ENCODE measurements at places on chromosomes 12 and 14.

GRCh38 chr14:67882986-67883555, 63.5 kb downstream of the RAD51B start:
- DNase-seq = no peak

DNA sequence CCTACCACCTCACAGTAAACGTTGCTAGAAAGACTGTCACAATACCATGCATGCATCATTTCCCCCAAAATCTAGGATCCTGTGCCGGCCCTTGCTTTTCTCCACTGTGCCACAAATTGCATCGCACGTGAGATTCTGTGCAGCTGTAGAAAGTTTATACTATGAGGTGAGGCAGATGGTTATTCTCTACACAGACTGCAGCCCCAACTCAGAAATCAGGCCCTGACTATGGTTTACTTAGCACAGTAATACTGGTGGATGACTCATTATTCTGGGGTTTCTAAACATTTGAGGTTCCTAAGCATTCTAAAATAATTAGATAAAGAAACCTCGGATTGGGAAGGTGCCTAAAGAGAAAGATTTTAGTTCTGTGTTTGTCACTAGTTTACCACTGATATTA, 163.8 kb upstream of the CCDC198 start:
- DNase-seq = no peak

GRCh38 chr14:67493092-67493717, 4.7 kb upstream of the TMEM229B start:
- DNase-seq = no peak

- DNase-seq = no peak
These were observed 206.9 kb downstream of the SYT1 start for GRCh38 chr12:79071498-79071897.

GRCh38 chr14:40445020-40445419, 1012.8 kb upstream of the FBXO33 start:
- DNase-seq = no peak

- DNase-seq = no peak
These were observed 41.2 kb downstream of the NKX2-1 start for GRCh38 chr14:36478782-36479181.

GRCh38 chr12:49705479-49706134, 1.6 kb downstream of the FMNL3 start:
- DNase-seq = no peak

- no peak for DNase-seq
These were observed 79.1 kb upstream of the BCL2L14 start for GRCh38 chr12:11991604-11992003.

GRCh38 chr14:47435331-47435965, 240.0 kb downstream of the MDGA2 start:
- no peak for DNase-seq

DNA sequence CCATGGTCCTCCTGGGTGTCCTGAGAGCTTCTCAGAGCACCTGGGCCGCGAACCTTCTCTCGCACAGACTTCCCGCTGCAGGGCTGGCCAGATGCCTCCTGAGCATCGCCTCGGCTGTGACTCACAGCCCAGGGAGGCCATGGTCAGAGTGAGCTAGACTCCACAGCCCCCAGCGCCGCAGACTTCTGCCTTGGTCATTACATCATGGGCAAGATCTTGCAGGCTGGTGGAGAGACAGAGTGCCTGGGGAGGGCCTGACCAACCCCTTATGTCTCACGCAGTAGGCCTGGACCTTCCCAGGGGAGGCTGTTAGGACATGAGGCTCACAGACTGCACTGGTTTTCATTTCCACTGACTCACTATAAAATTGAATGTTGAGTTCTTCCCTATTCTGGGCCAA, 41.8 kb downstream of the SMOC1 start:
- DNase-seq = no peak

Measured in activated CD8-positive, alpha-beta memory T cell treated with anti-CD3 and anti-CD28 coated beads for 1 hour (primary cell).